ENCODE measurements at places on chromosomes 1 and 21.

GRCh38 chr1:212930986-212931678 lies 19.2 kb upstream of the VASH2 start:
- no peak for DNase-seq

DNA sequence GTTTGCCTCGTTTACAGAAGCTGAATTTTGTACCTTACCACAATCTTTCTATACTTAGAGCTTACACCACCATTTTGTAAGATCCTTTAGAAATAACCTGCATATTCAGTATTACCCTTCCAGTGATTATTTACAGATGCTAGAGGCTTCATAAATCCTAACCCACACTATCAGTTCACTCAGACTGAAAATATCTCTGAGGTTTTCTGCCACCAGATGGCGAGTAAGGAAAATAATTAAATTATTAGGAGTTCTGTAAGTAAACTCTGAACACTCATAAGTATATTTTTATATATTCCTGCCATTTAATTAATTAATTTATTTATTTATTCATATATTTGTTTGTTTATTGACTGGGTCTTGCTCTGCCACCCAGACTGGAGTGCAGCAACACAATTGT lies 1635.2 kb downstream of the PLA2G4A start:
- DNase-seq = peak; percentile 19

- no peak for DNase-seq
These were observed 80.6 kb downstream of the RGS7 start for GRCh38 chr1:241276391-241276790.

- DNase-seq = peak; percentile 87
These were observed 15.2 kb downstream of the POGZ start for GRCh38 chr1:151443846-151444782.

GRCh38 chr1:167057241-167057688 lies 32.9 kb downstream of the GPA33 start:
- DNase-seq = peak; percentile 78

DNA sequence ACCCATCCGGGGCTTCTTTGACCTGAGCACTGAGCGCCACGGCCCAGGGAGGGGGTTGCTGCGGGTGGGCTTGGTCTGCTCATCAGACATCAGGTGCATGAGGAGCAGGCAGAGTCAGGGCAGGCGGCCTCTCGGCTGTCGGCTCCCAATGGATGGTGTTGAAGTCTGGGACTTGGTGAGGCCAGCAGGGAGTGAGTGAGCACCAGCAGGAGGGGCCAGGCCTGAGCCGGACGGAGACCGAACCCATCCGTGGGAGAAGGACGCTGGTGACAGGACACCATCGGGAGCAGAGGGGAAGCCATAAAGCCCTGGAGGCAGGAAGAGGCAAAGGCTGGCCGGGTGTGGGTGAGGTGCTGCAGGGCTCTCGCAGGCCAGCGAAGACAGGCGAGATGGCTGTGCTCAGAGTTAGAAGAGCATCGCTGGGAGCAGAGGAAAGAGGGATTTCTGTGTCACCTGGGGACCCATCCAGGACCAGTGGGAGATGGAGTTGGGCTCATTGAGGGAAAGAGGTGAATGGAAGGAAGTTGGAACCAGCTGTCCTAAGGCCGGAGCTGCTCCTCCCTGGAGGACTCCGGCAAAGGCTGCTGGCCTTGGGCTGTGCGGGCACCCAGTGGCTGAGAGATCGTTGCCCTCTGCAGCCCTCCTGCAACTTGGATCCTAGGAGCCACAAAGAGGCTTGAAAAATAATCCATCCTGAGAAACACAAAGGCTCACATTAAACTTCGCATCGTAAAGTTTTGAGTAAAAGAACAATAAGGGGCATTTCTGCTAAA lies 49.9 kb downstream of the PDE9A start:
- DNase-seq = no peak

DNA sequence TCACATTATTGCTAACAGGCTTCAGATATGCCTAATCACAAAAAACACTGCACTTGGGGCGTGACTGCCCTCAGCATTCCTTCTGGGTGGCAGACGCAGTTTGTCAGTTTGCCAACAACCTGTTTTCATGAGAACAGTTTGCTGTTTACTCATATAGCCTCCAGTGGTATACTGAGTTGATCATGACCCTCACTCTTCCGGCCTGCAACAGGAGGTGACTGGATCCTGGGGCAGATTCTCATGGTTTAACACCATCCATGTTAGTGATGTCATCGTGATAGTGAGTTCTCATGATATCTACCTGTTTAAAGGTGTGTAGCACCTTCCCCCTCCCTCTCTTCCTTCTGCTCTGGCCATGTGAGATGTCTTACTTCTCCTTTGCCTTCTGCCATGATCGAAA lies 555.2 kb downstream of the PLPP3 start:
- DNase-seq = no peak

- DNase-seq = peak; percentile 84
These were observed at the start of gene SOX13 for GRCh38 chr1:204072931-204073836. SOX13 (plus strand) TSS chr1:204073115; CDS start chr1:204112916, 39,801 bp downstream.

GRCh38 chr1:16980473-16981268 lies at the start of gene MFAP2:
MFAP2 (minus strand) TSS chr1:16980620; CDS start chr1:16978273, 2,347 bp downstream.
- peak; percentile 51 for DNase-seq

GRCh38 chr1:200290010-200290685 lies 119.7 kb downstream of the ZNF281 start:
- DNase-seq = peak; percentile 49

Measured in NCI-H69 (cell line).